Type B pancreatic cell (in vitro differentiated cells): ENCODE measurements at places on chromosomes 7 and 10.
A peak's percentile ranks its signal among the peaks of the same experiment; 100 is the strongest.

- H3K36me3 ChIP-seq: no peaks in the 10 kb centered on the region
- no peaks in the 10 kb centered on the region for H3K27me3 ChIP-seq
- no peak for DNase-seq
- no peak overlapping the region for H3K27ac ChIP-seq
- H3K4me3 ChIP-seq: no peak overlapping the region
Measured at GRCh38 chr10:85557077-85557476, 809.5 kb downstream of the GRID1 start.

GRCh38 chr10:1068380-1069361 lies 12.5 kb downstream of the WDR37 start:
- peaks cover 6% of the 10 kb centered on the region for H3K36me3 ChIP-seq
- H3K27ac ChIP-seq: peak overlapping the region; percentile 1
- H3K27me3 ChIP-seq: no peaks in the 10 kb centered on the region
- no peak overlapping the region for H3K4me3 ChIP-seq
- DNase-seq: no peak

- H3K4me3 ChIP-seq: no peak overlapping the region
- H3K4me1 ChIP-seq: peaks cover 16% of the 10 kb centered on the region
- no peaks in the 10 kb centered on the region for H3K36me3 ChIP-seq
- no peak overlapping the region for H3K27ac ChIP-seq
- DNase-seq: peak; percentile 47
Measured at GRCh38 chr7:30926313-30926712, 14.7 kb downstream of the AQP1 start.

- H3K4me1 ChIP-seq: peaks cover 37% of the 10 kb centered on the region
- H3K27ac ChIP-seq: no peak overlapping the region
- H3K4me3 ChIP-seq: no peak overlapping the region
- H3K36me3 ChIP-seq: peaks cover 7% of the 10 kb centered on the region
Measured at GRCh38 chr7:94634502-94634901, 21.4 kb downstream of the SGCE start.

DNA sequence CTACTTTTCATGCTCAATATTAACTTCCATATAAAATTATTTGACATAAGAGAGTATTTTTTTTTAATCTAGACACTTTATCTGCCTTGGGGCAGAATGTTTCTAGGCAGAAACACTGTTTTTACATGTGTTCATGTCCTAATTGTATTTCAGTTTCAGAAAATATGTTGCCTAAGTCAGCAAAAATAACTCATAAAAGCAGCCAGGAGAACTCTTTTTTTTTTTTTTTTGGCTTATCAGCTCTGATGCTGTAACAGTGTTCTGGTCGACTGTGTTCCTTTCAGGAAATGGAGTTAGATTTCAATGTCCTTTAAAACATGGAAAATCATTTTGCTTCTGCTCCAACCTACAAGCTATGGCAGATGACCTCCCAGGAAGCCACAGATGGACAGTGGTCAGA lies 63.2 kb upstream of the OPALIN start:
- H3K4me1 ChIP-seq: peaks cover 23% of the 10 kb centered on the region
- no peaks in the 10 kb centered on the region for H3K36me3 ChIP-seq
- H3K27ac ChIP-seq: no peak overlapping the region
- no peak for DNase-seq
- no peak overlapping the region for H3K4me3 ChIP-seq
- H3K27me3 ChIP-seq: peaks cover 23% of the 10 kb centered on the region

DNA sequence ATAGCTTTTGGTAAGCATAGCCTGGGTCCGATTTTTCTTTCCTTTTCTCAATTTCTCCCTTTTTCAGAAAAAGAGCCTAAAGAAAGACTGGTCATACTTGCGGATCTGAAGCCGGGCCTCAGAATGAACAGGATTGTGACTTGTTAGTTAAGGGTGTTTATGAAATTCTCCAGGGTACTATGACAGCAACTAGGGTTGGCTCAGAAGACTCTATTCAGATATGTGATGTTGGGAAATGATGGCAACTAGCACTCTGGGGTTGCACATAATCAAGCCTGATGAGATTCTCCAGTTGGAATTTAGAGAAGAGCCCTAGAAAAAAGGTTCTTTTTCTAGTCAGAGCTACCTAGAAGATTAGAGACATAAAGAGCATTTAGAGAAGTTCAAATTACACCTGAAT lies 352.4 kb upstream of the POM121L12 start:
- H3K36me3 ChIP-seq: no peaks in the 10 kb centered on the region
- no peak for DNase-seq
- H3K27me3 ChIP-seq: peaks cover 13% of the 10 kb centered on the region
- no peak overlapping the region for H3K4me3 ChIP-seq
- no peak overlapping the region for H3K27ac ChIP-seq
